ENCODE measurements at places on chromosomes 7 and 10.
A peak's percentile ranks its signal among the peaks of the same experiment; 100 is the strongest.

DNA sequence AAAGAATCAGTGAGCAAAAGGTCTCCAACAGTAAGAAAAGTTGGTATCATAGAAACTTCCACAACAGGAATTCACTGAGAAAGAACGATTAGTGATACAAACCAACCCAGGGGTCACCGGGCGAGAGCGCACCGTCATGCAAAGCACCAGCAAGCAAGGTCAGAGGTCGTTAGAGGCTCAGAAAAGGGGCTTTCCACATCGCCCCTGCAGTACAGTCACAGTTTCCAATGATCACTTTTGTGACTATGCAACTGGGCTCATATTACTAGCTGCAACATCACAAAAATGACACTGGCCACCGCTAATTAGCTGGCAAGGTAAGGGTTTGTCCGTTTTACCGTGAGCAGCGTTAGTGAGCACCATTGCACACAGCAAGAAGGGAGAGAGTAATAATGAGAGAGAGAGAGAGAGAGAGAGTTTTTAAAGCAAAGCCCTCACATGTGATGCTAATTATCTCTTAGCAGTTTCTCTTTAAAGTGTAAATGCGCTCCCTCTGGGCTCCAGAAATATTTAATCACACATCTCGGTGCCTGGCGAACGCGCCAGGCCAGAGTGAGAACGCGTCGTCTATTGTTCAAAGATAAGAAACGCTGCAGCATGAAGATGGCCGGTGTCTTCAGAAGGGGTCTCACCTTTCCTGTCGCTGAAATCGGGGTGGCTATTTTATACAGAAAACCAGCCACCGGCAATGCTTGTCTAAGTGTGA lies 237.5 kb downstream of the DNAJB6 start:
- peaks cover 33% of the 10 kb centered on the region for H3K4me1 ChIP-seq
- no peaks in the 10 kb centered on the region for H3K36me3 ChIP-seq
- peaks cover 18% of the 10 kb centered on the region for H3K27me3 ChIP-seq
- DNase-seq: no peak

DNA sequence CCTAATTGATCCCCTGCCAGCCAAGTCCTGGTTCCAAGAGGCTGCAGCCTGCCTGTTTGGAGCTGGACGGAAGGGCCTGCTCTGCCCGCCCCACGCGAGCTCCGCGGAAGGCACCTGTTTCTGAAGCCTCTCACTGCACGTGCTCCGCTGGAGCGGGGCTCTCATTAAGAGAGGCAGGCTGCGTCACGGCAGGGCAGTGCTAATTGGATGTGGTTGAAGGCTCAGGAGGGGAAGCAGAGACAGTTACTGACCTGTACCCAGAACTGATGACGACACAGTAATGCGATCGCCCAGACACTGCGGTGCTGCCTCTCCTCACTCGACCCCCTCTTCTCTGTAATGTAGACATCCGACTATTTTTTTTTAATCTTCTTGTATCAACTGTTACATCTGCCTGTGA lies 411.1 kb upstream of the MGMT start:
- no peak overlapping the region for H3K4me3 ChIP-seq
- H3K27me3 ChIP-seq: peaks cover 32% of the 10 kb centered on the region
- no peak for DNase-seq
- H3K27ac ChIP-seq: no peak overlapping the region
- no peaks in the 10 kb centered on the region for H3K36me3 ChIP-seq
- H3K4me1 ChIP-seq: peaks cover 35% of the 10 kb centered on the region

- no peak for DNase-seq
- H3K36me3 ChIP-seq: no peaks in the 10 kb centered on the region
- H3K27ac ChIP-seq: no peak overlapping the region
Observed at GRCh38 chr10:99784727-99785441, 2.4 kb downstream of the ABCC2 start.

DNA sequence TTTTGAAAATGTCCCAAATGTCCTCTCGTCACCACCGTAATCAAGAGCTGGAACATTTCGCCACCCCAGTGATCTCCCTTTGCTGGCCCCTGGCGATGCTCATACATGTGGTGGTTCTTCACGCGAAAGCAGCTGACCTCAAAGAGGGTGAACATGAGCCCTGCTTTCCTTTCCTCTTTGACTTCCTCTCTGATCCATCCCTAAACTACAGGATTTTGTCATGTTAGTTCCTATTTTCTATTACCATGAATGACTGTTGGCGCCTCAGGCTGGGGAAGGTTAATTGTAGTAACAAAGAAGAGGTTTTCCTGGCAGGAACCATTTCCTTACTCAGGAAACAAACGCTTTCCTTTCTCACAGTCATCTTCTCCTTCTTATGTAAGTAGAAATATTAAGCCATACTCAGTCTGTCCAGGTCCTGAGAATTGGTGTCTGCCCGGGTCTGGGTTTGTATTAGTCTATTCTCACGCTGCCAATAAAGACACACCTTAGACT lies 114.5 kb downstream of the INSYN2A start:
- no peak overlapping the region for H3K27ac ChIP-seq
- peaks cover 3% of the 10 kb centered on the region for H3K27me3 ChIP-seq
- no peaks in the 10 kb centered on the region for H3K4me1 ChIP-seq
- DNase-seq: no peak

DNA sequence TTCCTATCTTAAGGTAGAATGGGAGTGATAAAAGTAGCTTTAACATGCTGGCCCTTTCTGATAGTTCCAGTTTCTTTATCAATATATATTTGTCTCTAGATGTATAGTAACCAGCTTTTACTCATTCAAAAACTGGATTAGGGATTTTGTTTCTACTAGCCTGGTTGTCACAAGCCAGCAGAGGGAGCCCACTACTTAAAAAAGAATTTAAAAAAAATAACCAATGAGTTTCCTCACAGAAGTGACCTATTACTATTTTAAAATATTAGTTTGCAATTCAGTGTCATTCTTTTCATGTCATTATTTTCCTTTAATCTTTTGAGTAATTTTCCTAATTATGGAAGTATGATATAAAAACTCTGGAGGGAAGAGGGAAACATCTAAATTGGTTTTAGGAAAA lies 142.1 kb downstream of the PHTF2 start:
- no peak overlapping the region for H3K4me3 ChIP-seq
- no peaks in the 10 kb centered on the region for H3K27me3 ChIP-seq
- H3K27ac ChIP-seq: no peak overlapping the region
- DNase-seq: peak; percentile 3
- peaks cover 4% of the 10 kb centered on the region for H3K4me1 ChIP-seq

DNA sequence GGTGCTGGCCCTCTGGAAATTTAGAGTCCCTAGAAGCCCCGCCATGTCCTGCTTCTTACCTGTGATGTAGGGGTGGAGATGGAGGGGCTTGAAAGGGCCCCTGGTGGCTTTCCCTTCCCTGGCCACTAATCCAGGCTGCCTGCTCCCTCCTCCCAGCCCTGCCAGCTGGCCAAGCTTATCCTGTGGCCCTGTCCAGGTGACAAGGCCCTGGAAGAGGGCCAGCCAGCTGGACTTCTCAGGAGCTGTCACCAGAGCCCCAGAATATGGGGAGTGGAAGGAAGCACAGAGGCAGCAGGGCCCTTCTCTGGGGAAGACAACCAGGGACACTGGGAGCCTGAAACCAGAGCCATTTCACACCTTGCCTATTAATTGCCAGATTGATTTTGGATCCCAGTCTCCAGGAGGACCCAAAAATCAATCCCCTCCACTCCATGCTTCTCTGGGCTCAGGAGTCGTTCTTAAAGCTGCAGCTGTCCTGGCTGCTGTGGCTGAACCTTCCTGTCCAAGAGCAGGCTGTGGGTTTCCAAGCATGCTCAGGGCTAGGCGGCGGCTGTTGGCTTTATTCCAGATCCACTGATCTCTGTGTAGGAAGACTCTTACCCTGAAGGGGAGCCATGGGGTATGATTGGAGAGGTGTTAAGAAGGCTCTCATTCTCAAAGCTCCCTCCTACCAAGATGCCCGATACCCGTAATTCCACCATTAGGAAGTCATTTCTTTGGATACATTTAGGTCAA lies 52.6 kb upstream of the PCBD1 start:
- H3K4me1 ChIP-seq: no peaks in the 10 kb centered on the region
- H3K4me3 ChIP-seq: no peak overlapping the region
- DNase-seq: no peak
- peaks cover 4% of the 10 kb centered on the region for H3K27me3 ChIP-seq
- no peaks in the 10 kb centered on the region for H3K36me3 ChIP-seq

DNA sequence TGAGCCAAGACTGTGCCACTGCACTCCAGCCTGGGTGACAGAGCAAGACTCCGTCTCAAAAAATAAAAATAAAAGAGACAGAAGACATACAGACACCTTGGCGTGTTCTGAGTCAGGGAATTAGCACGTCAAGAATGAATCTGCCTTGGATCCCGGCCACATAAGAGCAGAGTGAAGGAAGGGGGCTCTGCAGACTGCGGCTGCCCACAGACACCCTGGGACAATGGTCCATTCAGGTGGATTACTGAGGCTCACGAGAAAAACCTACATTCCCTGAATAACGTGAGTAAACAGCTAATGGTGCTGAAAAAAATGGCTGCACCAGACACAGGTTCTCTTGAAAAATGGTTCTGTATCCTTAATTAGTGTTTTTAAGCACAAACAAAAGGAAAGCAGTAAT lies 100.1 kb upstream of the FGFR2 start:
- H3K27me3 ChIP-seq: no peaks in the 10 kb centered on the region
- H3K4me1 ChIP-seq: no peaks in the 10 kb centered on the region
- no peaks in the 10 kb centered on the region for H3K36me3 ChIP-seq
- no peak overlapping the region for H3K4me3 ChIP-seq

DNA sequence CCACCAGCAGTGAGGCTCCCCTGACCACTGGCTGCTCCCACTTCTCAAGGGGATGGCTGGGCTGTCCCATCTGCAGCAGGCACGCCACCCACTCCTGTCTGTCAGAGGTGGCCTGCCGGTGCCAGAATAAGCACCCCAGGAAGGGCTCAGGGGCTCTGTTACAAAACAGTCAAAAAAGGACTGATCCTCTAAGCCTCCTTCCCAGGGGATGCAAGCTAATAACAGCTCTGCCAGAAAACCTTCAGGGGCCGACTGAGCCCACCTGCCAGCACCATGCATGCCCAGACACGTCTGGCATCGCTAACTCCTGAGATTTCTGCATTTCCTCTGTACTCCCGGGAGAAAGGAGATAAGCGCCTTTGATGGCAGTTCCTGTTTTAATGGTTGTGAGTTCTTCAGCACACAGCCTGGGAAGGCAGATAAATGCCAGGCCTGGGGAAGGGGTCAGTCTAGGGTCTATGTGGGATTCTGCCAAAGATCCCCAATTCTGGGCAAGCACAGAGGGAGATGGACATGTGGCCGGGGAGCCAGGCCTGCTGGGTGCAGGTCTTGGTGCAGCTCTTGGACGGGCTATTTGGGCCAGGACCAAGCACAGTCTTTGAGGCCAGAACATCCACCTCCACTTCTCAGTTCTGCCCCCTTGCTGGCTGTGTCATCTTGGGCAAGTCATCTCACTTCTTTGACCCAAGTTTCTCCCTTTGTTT lies 128.4 kb downstream of the ARHGAP22 start:
- H3K36me3 ChIP-seq: no peaks in the 10 kb centered on the region
- no peaks in the 10 kb centered on the region for H3K4me1 ChIP-seq
- DNase-seq: no peak
- H3K4me3 ChIP-seq: no peak overlapping the region

GRCh38 chr10:33215154-33215553 lies 119.3 kb downstream of the NRP1 start:
- H3K4me3 ChIP-seq: no peak overlapping the region
- H3K27me3 ChIP-seq: no peaks in the 10 kb centered on the region
- no peak overlapping the region for H3K27ac ChIP-seq
- peaks cover 13% of the 10 kb centered on the region for H3K4me1 ChIP-seq
- H3K36me3 ChIP-seq: no peaks in the 10 kb centered on the region

- H3K27ac ChIP-seq: no peak overlapping the region
- no peak overlapping the region for H3K4me3 ChIP-seq
- no peaks in the 10 kb centered on the region for H3K36me3 ChIP-seq
Observed at GRCh38 chr10:113475381-113475807, 77.5 kb upstream of the HABP2 start.

GRCh38 chr7:115572111-115572510 lies 458.5 kb downstream of the TFEC start:
- DNase-seq: no peak
- no peak overlapping the region for H3K27ac ChIP-seq
- H3K36me3 ChIP-seq: no peaks in the 10 kb centered on the region
- peaks cover 8% of the 10 kb centered on the region for H3K27me3 ChIP-seq

DNA sequence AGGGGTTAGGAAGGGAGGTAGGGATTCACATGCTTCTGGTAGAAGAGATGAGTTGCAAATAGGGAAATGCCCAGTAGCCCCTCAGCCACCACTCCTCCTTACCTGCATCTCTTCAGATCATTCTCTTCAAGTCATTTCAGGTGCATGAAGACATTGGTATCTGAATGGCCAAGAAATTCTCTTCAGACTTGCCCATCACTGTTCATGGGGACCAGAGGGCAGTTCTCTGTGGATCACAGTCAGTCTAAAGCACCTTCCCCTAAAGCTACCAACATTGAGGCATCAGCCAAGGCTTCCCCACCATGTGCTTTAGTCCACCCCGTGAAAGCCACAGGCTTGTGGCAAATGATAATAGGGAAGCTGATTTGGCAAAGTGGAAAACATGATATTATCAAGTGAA lies 319.4 kb upstream of the ZNF32 start:
- peaks cover 8% of the 10 kb centered on the region for H3K27me3 ChIP-seq
- no peak overlapping the region for H3K27ac ChIP-seq
- no peak for DNase-seq
- peaks cover 17% of the 10 kb centered on the region for H3K4me1 ChIP-seq

- no peaks in the 10 kb centered on the region for H3K27me3 ChIP-seq
- no peak overlapping the region for H3K4me3 ChIP-seq
- DNase-seq: no peak
- no peak overlapping the region for H3K27ac ChIP-seq
Observed at GRCh38 chr7:112873831-112874553, 83.8 kb upstream of the TMEM168 start.

- DNase-seq: no peak
- peak overlapping the region; percentile 98 for H3K27ac ChIP-seq
- peaks cover 25% of the 10 kb centered on the region for H3K4me1 ChIP-seq
- H3K36me3 ChIP-seq: peaks cover 14% of the 10 kb centered on the region
Observed at GRCh38 chr10:80079312-80079719, 851 bp downstream of the TMEM254 start.

All from immature natural killer cell (primary cell).